ENCODE measurements at places on chromosomes 13 and 19. TPM values are rescaled to one million over a fixed set of nuclear protein-coding genes. Genes with fewer than 3 reads are reported as not detected.

The ZNF443 gene
- total RNA-seq = 9.4 TPM

The FOSB gene
- total RNA-seq = 1.7 TPM

The KLHL1 gene
- not detected for total RNA-seq

The SYNGR4 gene
- 0.31 TPM for total RNA-seq

The CD37 gene
- total RNA-seq = not detected

The TTC9B gene
- 0.15 TPM for total RNA-seq

The CGB8 gene
- not detected for total RNA-seq

The ACER1 gene
- not detected for total RNA-seq

The FSTL3 gene
- 6.8 TPM for total RNA-seq

The KCTD15 gene
- total RNA-seq = 59.9 TPM

DNA sequence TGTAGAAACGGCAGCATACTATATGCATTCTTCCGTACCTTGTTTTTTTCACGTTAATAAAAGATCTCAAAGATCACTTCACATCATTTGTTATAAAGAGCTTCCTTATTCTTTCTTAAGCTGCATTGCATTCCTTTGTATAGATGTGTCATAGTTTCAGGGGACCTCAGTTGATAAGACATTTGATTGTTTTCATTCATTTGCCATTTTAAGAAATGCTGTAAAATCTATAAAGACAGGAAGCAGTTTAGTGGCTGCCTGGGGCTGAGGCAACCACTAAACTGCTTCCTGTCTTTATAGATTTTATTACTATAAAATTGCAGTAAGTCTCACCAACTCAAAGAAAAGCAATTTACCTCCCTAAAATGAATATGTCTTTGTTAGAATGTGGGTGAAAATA lies 59.4 kb downstream of the ZDHHC20 start:
- H3K27ac ChIP-seq = no peak overlapping the region
- H3K27me3 ChIP-seq = no peaks in the 10 kb centered on the region
- peaks cover 54% of the 10 kb centered on the region for H3K36me3 ChIP-seq
- no peaks in the 10 kb centered on the region for H3K4me1 ChIP-seq
- H3K4me3 ChIP-seq = no peak overlapping the region

- H3K4me3 ChIP-seq = no peak overlapping the region
- no peak overlapping the region for H3K27ac ChIP-seq
- H3K4me1 ChIP-seq = peaks cover 6% of the 10 kb centered on the region
- H3K36me3 ChIP-seq = no peaks in the 10 kb centered on the region
- H3K27me3 ChIP-seq = no peaks in the 10 kb centered on the region
- no peak for DNase-seq
Measured at GRCh38 chr19:2589441-2589840, 113.1 kb downstream of the GNG7 start.

DNA sequence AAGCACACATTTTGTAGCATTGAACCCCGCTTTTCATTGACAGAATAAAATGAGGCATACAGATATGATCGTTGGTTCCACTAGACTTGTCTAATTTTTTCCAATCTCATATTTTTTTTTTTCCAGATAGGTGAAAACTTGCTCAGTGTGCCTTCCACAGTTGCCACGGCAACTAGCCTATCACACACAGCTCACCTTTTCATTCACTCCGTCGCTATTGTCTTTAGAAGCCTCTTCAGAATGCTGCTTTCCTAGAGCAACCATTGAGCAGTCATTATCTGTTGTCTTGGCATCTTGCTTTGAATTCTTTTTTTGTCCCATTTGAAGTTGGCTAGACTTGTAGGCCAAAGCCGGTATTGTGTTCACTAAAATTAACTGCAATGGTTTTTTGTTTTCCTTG lies 37.7 kb upstream of the ESD start:
- H3K4me3 ChIP-seq = no peak overlapping the region
- H3K27me3 ChIP-seq = no peaks in the 10 kb centered on the region
- no peak for DNase-seq
- no peak overlapping the region for H3K27ac ChIP-seq
- 0 out of 2 replicates have a peak, but pooled peaks cover 6% of the 10 kb centered on the region for H3K36me3 ChIP-seq

DNA sequence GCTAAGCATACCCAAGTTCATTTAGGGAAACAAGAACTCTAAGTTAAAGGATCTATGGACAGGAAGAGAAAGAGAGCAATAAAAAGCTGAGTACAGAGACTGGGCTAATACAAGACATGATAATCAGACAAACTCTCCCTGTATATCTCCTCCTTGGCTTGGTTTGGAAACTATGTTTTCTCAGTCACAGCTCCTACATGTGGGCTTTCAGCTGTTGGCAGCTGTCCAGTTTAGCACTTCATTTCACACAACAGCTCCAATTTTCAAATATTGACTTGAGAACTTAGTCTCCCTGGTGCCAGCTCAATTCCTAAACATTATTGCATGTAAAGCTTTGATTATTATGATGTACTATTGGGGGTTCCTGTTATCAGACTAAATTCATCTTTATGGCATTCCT lies 222.8 kb upstream of the OBI1 start:
- H3K4me3 ChIP-seq = no peak overlapping the region
- H3K27ac ChIP-seq = no peak overlapping the region
- no peaks in the 10 kb centered on the region for H3K4me1 ChIP-seq
- no peak for DNase-seq
- H3K27me3 ChIP-seq = no peaks in the 10 kb centered on the region

DNA sequence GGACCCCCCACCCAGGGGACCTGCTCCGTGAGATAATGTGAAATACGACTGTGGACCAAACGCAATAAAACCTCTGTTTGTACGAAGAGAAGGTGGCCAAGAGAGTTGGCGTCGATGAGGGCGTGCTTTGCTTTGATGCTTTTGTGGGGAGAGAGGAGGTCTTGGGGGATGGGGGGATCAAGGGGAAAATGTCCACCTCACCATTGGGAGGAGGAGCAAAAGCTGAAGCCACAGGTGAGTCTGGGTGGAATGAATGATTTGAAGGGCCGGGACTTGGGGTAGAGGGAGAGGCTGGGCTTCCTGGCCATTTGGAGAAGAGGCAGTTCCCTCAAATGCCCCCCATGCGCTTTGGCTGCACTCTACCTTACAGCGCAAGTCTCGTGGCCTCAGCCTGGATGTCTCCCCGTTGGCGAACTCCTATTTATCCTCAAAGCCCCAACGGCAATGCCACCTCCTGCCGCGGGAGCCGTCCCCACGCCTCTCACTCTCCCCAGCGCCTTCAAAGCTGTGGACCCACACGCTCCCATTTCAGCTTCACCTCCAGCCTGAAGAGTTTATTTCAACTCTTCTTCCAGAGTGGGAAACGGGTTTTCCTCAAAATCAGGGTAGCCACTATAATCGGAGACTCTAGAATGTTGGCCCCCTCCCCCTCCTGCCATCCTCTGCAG lies 795 bp upstream of the ABCA7 start:
- peak overlapping the region; percentile 82 for H3K4me3 ChIP-seq
- no peaks in the 10 kb centered on the region for H3K27me3 ChIP-seq

DNA sequence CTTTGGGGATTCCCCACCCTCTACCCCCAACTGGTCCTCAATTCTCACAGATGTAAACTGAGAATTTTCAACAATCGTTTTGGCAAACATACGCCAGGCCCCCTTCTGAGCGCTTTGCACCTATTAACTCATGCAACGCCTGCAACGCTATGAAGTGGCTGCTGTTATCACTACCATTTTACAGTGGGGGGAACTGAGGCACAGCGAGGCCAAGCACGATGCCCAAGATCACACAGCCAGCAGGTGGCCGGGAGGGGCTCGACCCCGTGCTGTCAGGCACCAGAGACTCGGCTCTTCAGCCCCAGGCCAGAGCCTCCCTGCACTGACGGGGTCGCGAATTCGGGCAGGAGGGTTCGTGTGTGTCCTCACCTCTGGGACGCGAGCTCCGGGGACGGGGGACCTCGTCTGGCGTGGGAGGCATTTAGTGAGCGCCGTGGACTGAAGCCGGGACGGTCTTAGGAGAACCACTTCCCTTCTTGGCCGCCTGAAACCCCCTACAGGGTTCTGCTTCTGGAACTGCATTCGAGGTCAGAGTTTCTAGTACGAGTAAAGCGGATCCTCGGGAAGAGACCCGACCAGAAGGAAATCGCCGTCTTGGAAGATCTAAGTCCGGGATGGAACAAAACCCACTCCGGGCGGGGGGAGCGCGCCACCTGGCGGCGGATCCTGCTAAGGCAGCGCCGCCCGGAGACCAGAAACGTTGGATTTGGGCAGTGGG lies 21.0 kb downstream of the ZNF114 start:
- peak; percentile 88 for DNase-seq
- no peaks in the 10 kb centered on the region for H3K4me1 ChIP-seq
- no peak overlapping the region for H3K27ac ChIP-seq
- peaks cover 30% of the 10 kb centered on the region for H3K36me3 ChIP-seq

GRCh38 chr19:33248954-33249613 lies 23.4 kb upstream of the SLC7A10 start:
- no peak overlapping the region for H3K4me3 ChIP-seq
- no peak for DNase-seq
- H3K4me1 ChIP-seq = no peaks in the 10 kb centered on the region
- no peak overlapping the region for H3K27ac ChIP-seq
- H3K36me3 ChIP-seq = no peaks in the 10 kb centered on the region

- no peak for DNase-seq
- H3K4me1 ChIP-seq = no peaks in the 10 kb centered on the region
- H3K4me3 ChIP-seq = no peak overlapping the region
- no peak overlapping the region for H3K27ac ChIP-seq
- H3K36me3 ChIP-seq = peaks cover 22% of the 10 kb centered on the region
- no peaks in the 10 kb centered on the region for H3K27me3 ChIP-seq
Measured at GRCh38 chr13:74114202-74114601, 20.0 kb downstream of the KLF12 start.

DNA sequence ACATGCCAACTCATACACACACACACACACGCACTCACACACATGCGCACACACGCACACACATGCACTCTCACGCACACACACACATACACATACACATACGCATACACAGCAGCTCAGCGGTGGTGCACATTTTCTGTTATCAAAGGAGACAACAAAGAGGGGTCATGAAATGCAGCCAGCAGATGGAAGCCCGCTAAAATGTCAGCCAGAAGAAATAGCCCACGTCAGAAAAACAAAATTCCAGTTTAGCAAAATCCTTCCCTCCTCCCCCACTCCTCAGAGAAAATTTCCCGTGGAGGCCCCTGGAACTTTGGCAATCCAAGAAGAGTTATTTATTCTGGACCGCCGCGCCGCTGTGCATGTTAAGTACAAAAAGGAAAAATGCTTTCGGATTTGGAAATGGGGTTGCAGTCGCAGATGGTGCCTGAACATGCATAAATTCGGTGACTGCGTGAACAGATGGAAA lies 114.6 kb upstream of the VSTM2B start:
- no peaks in the 10 kb centered on the region for H3K27me3 ChIP-seq
- H3K4me1 ChIP-seq = no peaks in the 10 kb centered on the region
- DNase-seq = no peak
- no peak overlapping the region for H3K27ac ChIP-seq
- no peak overlapping the region for H3K4me3 ChIP-seq

DNA sequence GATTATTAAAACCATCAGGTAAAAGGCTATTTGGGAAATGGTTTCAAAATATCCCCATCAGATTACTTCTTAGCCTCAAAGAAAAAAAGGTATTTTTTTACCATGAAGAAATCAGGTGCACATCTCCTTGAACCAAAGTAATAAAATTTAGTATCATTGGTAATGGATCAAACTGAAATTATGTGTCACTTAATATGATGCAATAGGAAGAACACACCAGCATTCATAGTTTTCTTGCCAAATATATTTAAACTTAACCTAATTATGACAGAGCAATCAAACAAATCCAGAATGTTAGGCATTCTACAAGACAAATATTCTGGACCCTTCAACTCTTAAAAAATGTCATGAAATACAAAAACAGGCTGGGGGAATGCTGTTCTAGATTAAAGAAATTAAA lies 4.1 kb upstream of the ZNF420 start:
- no peak for DNase-seq
- no peak overlapping the region for H3K27ac ChIP-seq
- no peaks in the 10 kb centered on the region for H3K27me3 ChIP-seq
- H3K4me1 ChIP-seq = no peaks in the 10 kb centered on the region

GRCh38 chr13:75744127-75744526 lies 108.0 kb downstream of the LMO7 start:
- no peaks in the 10 kb centered on the region for H3K27me3 ChIP-seq
- no peaks in the 10 kb centered on the region for H3K4me1 ChIP-seq
- DNase-seq = no peak
- peaks cover 9% of the 10 kb centered on the region for H3K36me3 ChIP-seq
- no peak overlapping the region for H3K4me3 ChIP-seq

- peaks cover 14% of the 10 kb centered on the region for H3K36me3 ChIP-seq
- DNase-seq = no peak
- H3K4me1 ChIP-seq = no peaks in the 10 kb centered on the region
- H3K27ac ChIP-seq = no peak overlapping the region
- no peak overlapping the region for H3K4me3 ChIP-seq
Measured at GRCh38 chr19:22617614-22618320, 16.4 kb upstream of the ZNF492 start.

GRCh38 chr13:70964874-70965273 lies 856.6 kb upstream of the KLHL1 start:
- no peaks in the 10 kb centered on the region for H3K27me3 ChIP-seq
- no peak for DNase-seq
- H3K4me3 ChIP-seq = no peak overlapping the region
- H3K4me1 ChIP-seq = no peaks in the 10 kb centered on the region
- H3K27ac ChIP-seq = no peak overlapping the region
- no peaks in the 10 kb centered on the region for H3K36me3 ChIP-seq

DNA sequence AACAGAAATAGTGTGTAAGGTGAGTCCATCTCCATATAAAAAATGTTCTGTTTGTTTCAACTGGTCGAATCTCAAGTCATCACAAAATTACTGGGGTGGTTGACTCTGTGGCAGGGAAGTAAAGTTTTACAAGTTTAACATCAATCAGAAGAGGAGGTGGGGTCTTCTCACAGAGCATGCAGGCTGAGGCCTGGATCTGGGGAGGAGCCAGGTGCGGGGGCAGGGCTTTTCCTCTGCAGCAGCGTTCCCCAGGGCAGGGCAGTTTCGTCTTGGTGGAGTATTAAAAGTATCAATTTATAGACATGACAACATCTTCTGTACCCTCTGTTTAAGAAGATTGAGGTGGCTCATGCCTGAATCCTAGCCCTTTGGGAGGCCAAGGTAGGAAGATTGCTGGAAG lies 68.8 kb downstream of the SLC7A9 start:
- no peaks in the 10 kb centered on the region for H3K36me3 ChIP-seq
- no peaks in the 10 kb centered on the region for H3K4me1 ChIP-seq
- H3K27me3 ChIP-seq = no peaks in the 10 kb centered on the region
- DNase-seq = no peak
- no peak overlapping the region for H3K4me3 ChIP-seq
- H3K27ac ChIP-seq = no peak overlapping the region

DNA sequence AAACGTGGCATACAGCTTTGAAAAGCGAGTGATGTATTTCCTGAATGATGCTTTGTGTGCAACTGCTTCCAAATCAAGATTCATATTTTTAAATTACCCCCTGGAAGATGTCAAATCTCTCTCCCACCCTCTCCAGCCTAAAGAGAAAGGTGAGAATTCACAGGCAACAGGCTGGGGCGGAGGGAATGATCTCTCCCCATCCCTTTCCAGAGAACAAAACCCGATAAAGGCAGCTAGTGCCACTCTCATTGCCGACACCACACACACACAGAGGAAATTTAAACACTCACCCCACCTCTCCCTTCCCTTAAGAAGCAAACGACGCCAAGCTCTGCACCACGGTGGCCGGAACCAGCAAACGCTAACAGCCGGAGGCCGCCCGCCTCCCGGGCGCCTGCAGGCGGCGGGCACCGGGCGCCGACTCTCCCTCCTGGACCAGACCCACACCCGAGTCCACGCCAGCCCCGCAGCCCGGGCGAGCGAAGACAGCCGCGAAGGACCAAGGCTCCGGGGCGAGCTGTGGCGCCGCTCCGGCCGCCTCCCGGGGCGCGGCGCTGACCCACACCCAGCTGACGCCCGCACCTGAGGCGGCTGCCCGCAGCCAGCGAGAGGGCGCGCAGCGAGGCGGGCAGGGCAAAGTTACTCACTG lies 477 bp downstream of the LNX2 start:
- DNase-seq = no peak
- H3K27ac ChIP-seq = no peak overlapping the region
- H3K4me1 ChIP-seq = peaks cover 9% of the 10 kb centered on the region
- peak overlapping the region; percentile 100 for H3K4me3 ChIP-seq
- H3K36me3 ChIP-seq = peaks cover 25% of the 10 kb centered on the region

Data from H9 (cell line).